ENCODE measurements at places on chromosomes 7 and 10.

DNA sequence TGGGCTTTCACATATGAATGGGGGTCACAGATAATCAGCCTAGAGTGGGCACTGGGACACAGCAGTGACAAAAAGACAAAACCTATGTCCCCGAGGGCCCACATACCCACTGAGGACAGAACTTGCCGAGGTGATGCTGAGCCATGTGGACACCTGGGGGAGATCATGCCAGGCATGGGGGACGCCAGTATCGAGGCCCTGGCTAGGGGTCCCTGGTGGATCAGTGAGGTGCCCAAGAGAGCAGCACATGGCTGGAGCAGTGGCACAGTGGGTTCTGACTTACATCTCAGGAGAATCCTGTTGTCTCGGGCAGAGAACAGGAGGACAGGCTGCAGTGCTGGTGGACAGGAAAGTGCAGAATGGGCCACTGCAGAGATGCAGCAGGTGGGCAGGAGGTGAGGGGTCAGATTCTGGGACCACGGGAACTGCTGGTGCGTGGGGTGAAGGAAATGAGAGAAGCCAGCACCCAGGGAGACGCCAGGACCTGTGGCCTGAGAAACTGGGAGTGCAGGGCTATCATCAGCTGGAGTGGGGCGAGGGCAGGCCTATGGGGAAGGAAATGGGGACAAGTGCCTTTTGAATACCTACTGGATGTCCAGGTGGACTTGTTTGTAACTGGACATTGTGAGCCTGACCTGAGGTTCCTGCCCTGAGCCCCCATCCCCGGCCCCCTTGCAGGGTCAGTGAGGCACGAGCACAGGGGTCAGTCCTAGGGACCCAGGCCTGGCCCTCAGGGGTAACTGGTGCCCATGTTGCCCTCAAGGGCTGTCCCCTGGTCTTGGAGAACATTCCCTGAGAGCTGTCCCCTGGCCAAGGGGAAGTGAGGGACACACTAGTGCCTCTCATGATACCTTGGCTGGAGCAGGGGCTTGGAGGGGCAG, 91.2 kb upstream of the RET start:
- no peak for DNase-seq

- DNase-seq: no peak
Observed at GRCh38 chr7:116198748-116199410, 11.5 kb upstream of the TES start.

DNA sequence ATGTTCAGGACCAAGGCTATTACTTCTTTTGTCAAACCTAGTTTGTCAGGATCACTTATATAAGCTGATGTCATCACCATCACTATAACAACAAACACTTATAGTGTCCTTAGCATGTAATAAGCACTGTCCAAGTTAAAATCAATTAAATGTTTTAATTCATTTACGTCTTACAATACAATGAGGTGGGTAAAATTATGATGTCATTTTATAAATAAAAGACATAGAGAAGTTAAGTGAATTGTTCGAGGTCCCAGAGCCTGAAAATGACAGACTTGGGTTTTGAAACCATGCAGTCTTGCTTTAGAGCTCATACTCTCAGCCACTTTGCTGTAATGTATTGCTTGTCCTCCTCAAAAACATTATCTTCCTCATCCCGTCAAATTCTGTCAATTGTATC, 48.3 kb downstream of the SLC13A1 start:
- DNase-seq: no peak

GRCh38 chr10:317271-317769, 182.1 kb downstream of the ZMYND11 start:
- no peak for DNase-seq

DNA sequence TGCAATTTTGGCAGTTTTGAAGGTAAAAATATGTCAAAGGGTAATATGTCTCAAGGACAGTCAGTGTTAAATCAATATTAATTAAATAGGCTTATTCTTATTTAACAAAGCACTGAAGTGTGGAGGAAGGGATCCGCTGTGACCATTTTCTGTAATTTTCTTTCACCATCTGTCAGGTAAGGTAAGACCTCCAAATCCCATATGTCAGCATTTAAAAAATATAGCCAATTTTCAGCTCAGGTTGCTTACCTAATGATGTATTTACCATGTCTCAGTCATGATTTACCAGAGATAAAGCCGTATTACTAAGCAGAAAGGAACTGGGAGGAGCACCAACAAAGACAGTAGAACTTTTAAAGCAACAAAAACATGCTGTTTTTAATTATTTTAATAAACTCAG, 683.9 kb downstream of the CCSER2 start:
- DNase-seq: no peak

DNA sequence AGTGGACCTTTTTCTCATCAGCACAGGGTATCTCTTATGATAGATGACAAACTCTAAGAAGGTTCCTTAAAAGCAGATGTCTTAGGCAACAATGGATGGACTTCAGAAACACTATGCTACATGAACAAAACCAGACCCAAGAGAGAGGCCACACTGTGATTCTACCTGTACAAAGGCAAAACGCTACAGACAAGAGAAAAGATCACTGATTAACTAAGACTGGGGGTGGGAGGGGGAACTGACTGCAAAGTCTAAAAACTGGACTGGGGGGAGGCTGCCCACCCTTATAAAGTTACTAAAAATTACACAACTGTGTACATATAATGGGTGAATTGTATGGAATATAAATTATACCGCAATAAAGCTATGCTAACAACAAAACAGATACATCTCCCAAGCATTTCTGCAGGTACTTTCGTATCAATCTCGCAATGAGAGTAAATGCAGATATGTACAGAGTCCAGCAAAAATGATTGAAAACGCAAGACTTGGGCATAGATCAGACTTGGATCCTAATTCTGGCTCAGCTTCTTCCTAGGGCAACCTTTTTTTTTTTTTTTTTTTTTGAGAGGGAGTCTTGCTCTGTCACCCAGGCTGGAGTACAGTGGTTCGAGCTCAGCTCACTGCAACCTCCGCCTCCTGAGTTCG, 179.7 kb downstream of the FAM107B start:
- DNase-seq: no peak

DNA sequence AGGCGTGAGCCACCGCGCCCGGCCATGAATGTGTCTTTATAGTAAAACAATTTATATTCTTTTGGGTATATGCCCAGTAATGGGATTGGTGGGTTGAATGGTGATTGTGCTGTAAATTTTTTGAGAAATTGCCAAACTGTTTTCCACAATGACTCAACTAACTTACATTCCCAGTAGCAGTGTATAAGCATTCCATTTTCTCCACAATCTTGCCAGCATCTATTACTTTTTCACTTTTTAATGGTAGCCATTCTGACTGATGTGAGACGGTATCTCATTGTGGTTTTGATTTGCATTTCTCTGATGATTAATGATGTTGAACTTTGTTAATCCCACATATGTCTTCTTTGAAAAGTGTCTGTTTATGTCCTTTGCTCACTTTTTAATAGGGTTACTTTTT, 1187.9 kb downstream of the XPNPEP1 start:
- no peak for DNase-seq

GRCh38 chr7:66741-67140, 125.6 kb upstream of the FAM20C start:
- no peak for DNase-seq

DNA sequence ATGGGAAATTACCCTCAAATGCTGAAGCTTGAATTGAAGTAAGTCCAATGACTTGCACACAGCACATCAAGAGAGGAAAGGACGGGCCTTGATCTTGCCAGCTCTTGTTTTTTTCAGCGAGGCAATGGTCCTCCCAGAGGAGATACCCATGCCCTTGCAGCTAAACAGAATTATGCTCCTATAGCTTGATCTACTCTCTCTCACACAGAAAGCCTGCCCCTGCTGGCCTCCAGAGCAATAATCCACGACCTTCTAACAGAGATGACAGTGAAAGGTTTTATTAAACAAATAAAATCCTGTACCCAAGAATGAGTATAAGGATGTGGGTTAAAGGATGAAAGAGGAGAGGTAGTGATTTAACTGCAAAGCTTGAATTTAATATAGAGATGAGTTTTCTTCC, 268.0 kb downstream of the ADRA2A start:
- DNase-seq: no peak

DNA sequence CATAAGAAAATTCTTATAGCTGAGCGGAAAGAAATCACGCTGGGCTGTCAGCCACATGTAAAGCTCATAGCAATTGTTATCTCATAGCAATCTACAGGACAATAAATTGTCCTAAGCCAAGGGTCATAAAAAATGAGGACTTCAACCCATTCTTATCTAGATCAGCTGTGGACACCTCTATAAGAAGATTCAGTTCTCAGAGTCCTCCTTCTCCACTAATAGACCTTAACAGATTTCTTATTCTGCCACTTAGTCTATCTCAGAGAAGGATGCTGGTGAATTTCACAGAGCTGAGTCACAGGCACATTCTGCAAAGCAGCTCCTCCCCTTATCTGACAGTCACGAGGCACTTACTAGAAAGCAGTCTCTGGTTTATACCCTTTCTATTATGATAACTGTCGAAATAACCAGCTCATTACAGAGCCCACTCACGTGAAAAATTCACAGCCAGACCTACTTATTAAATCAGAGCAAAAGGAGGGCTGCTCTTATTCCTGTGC, 185.3 kb upstream of the PCLO start:
- peak; percentile 17 for DNase-seq

DNA sequence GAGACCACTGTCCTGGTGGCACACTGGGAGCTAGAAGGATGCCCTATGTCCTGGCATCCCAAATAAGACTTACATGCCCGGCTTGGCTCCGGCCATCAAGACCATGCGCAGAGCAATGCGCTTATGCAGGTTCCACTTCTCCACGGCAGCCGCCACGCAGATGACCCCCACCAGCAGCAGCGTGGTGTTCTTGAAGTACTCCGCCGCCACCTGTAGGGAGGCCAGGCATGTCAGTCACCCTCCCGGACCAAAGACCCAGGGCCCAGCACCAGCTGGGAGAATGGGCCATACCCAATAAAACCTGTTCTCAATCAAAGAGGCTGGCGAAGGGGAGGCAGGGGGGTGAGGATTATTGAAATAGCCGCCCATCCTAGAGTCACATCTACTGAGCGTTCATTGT, 19.9 kb downstream of the SLC13A4 start:
- DNase-seq: no peak

DNA sequence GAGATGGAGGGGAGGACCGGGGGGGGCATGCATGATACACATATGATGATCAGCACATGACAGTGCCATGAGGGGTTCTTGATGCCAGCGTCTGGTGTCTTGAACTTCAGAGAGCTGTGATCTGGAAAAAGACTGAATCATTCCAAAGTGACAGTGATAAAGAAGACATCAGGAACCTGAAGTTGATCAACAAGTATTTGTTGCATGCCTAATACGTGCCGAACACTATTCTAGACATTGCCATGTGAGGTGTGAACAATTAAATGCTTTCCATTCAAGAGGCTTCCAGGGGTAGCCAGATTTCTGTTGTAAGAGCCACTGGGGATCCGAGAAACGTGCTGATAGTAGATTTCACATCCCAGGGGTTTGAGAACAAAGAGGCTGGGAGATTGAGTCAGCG, 6.2 kb downstream of the MCM10 start:
- no peak for DNase-seq

- DNase-seq: no peak
Observed at GRCh38 chr10:31918671-31919409, 9.8 kb downstream of the ARHGAP12 start.

DNA sequence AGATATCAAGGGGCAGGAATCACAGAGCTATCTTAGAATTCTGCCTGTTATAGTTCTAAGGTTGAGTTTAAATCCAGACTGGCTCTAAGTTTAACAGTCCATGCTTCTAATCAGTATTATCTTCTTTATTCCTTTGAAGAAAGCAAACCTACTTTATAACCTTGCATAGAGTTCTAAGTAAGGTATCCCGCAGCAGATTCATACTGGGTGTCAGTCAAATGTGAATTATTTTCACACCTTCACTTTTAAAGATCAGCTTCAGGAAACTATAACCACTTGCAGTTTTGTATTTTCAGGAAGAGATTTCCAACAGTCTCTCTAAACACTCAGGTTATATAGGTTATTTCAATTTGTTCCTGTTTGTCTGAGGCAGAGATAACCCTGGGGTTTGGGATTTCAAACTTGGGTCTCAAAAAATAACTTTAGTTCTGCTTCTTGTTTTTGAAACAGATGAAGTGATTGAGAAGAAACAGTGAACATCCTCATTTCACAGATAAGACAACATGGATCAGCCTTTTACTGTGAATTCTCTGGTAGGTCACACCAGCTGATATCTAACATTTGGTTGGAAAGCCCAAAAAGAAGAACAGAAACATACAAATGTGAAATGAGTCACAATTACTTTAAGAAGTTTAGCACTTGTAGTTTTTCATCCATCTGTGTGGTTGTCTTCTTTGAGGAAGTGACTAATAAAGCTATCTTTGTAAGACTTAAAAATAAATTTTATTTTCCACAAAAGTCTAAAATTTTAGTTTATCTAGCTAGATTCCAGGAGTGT, 21.4 kb downstream of the STAMBPL1 start:
- DNase-seq: no peak

GRCh38 chr7:104366390-104366789, 38.0 kb downstream of the LHFPL3 start:
- DNase-seq: no peak

GRCh38 chr10:110392868-110393740, 88.4 kb upstream of the SMNDC1 start:
- DNase-seq: no peak

- DNase-seq: no peak
Observed at GRCh38 chr7:70838292-70838907, 293.5 kb upstream of the GALNT17 start.

- no peak for DNase-seq
Observed at GRCh38 chr10:27072436-27073114, 27.7 kb downstream of the ANKRD26 start.

GRCh38 chr10:70323138-70323696, 39.4 kb upstream of the NPFFR1 start:
- no peak for DNase-seq

- DNase-seq: peak; percentile 3
Observed at GRCh38 chr7:77797734-77798393, 370 bp downstream of the TMEM60 start.

DNA sequence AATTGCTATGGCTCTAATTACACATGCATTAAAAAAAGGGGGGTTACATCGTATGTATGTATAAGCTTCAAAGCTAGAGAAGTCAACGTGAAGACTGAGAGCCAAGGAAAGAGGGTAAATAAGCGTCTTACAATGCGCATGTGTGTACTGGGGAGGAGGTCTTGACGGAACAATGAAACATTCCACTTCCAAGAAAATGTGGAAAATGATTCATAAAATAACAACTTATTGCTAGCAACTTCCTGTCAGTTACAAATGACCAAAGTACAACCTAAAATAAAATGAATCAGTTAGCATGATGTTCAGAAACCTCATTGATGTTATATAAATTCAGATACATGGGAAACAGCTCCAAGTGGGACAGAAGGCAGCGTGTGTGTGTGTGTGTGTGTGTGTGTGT, 104.1 kb upstream of the RHEB start:
- DNase-seq: no peak

GRCh38 chr10:102554531-102554930, 50.8 kb downstream of the SUFU start:
- no peak for DNase-seq

- peak; percentile 46 for DNase-seq
Observed at GRCh38 chr10:115355162-115355760, 262.1 kb downstream of the ATRNL1 start.

- no peak for DNase-seq
Observed at GRCh38 chr7:10121631-10122030, 852.0 kb upstream of the PHF14 start.
